MCF 10A (cell line): ENCODE measurements at places on chromosomes 4 and X. TPM values are rescaled to one million over a fixed set of nuclear protein-coding genes. Genes with fewer than 3 reads are reported as not detected.
A peak's percentile ranks its signal among the peaks of the same experiment; 100 is the strongest.

Gene ENPP6
- not detected in 2 replicates for total RNA-seq

GRCh38 chr4:184104419-184105101, 113.1 kb downstream of the ENPP6 start:
- no peak for DNase-seq

DNA sequence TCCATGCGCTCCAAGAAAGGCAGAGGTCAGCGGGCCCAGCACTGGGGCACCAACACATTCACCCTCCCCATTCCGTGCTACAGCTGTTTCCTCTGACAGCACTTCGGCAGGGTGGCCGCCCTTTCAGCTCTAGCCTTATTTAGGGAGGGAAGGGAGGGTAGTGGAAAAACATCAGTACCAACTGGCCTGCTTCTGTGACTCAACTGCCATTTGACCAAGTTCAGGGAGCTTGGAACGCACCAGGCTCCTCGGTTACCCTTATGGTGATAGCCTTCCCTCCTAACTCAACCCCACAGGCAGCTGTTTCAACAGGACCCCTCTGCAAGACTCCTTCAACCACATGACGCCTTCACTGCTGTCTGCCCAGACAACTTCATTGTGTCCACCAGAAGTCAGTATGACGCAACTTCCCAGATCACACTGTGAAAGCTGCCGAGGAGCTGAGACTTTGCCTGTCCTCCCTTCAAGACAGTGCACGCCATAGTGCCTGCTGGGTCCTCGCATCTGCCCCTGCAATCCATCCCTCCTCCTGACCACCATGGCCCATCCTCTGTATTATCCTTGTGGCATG, 132.2 kb downstream of the AFAP1 start:
- no peak for DNase-seq

DNA sequence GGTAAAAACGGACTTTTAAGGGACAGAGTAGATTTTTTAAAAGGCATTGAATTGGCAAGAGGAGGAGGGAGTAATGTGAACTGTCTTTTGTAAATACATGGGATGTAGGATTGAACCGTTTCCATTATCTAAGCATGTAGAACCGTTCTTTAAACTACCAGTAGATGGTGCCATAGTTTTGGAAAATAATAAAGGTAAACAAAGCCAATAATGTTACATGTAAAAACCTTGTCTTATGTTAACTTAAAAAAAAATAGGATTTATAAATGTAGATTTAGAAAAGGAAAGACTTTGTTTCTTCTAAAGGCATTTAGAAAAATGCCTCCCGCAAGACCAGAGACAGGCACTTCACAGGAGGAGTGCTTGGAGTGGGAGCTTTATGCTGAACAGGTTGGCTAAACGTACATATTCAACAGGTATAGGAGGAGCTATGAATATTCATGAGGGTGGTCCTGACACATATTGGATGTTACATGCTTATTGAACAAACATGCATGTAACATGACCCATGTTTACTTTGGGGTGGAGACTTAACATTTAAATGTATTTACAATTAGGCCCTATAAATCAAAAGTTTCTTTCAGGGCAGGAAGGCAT, 45.5 kb upstream of the FAM241A start:
- peak; percentile 66 for DNase-seq

GRCh38 chr4:148514041-148514440, 71.8 kb upstream of the NR3C2 start:
- DNase-seq, result no peak

DNA sequence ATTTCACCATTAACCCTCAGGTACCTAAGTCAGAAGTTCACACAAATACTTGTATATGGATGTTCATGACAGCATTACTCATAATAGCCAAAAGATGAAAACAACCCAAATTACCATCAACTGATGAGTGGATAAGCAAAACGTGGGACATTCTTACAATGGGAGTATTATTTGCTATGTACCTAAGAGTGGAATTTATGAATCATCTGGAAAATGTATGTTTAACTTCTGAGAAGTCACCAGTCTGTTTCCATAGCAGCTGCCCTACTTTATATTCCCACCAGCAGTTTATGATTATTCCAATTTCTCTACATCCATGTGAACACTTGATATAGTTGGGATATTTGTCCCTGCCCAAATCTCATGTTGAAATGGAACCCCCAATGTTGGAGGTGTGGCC, 1478.9 kb downstream of the PCDH19 start:
- DNase-seq, result no peak

- no peak for DNase-seq
Observed at GRCh38 chr4:178693816-178694215, 1251.6 kb upstream of the AGA start.

DNA sequence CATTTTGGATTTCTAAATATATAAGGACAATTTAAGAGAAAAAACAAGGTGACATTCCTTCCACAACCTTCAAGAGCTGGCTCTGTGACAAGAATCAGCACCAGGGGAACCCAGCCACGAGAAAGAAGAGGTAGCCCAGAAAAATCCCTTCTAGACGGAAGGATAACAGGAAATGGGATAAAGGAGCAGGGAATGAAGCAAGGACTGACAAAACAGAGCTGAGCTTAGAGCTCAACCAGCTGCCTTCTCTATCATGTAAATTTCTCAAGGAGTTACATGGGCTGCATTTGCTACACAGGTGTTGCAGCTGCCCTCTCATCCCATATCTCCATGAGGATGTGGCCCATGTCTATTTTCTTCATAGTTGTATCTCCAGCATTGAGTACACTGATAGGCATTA, 154.2 kb upstream of the PRDX4 start:
- DNase-seq, result no peak

DNA sequence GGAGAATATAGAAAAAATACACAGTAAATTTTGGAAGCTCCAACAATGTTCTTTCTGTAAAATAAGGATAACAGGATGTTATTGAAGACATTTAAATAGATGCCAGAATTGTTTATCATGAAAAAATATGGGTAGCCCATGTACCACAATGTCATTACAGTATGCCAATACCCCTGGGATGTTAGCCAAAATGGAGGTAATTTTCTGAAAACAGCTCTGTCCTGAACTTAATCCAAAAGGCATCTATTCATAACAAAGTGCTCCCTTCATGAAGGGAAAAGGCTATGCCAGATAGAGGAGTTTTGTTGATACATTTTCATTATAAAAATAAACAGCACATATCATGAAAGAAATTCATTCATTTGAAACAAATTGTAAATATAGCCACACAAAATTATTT, 1902.6 kb upstream of the AGA start:
- no peak for DNase-seq

DNA sequence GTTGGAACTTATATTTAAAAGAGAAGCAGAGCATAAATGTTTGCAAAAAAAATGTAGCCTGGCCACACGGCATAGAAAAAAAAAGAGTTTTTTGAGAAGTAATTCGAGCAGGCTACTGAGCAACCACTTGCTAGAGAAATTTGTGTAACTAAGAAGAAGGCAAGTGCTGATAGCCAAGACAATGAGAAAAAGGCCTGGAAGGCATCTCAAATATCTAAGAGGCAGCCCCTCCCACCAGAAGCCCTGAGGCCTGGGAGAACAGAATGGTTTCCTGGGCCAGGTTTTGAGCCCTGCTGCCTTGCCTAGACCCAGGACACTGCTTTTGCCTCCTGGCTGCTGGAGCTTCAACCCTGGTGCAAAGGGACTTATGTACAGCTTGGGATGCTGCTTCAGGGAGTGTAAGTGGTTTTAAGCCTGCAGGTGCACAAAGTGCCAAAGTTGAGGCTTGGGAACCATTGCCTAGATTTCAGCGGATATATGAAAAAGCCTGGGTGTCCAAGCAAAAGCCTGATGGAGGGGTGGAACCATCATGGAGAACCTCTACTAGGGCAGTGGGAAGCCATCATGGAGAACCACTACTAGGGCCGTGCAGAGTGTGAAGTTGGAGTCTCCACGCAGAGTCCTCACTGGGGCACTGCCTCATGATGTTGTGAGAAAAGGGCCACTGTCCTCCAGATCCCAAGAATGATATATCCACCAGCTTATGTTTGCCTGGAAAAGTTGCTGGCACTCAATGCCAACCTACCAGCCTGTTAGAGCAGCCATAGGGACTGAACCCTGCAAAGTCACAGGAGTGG, 9.7 kb downstream of the TECRL start:
- DNase-seq, result no peak

- no peak for DNase-seq
Observed at GRCh38 chrX:48890296-48890925, 7.2 kb downstream of the TIMM17B start.

DNA sequence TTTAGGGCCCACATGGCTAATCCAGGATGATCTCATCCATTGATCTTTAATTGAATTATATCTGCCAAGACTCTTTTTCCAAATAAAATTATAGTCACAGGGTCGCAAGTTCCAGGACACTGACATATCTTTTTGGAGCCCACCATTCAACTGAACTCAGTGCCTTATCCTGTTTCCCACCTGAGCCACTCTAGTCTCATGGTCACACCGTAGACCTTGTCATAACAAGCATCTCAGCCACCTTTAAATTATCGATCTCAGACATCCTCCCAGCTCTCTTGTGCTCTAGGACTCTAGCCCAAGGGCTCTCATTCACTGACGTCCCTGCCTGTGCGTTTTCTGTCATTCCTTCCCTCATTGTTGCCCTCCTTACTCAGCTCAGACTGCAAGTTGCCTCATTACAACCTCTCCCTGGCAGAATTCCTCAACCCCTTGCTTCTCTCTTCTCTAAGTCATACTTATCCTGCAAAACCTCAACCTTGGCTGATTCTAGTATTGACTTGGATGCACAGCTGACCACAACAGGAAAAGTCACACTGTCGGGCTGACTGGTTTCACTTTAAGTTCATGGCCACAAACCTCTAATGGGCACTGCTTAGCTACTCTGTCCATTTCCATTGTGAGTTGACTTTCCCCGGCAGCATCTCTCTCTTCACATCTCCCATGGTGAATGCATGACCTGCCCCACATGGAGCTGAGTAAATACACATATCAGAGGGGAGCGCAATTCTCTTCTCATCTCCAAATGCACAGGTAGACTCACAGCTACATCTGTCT, 91.0 kb upstream of the TRIM2 start:
- no peak for DNase-seq
